Renal pelvis (tissue), 12 donors: ENCODE measurements at places on chromosomes 1 and 21. TPM values are rescaled to one million over a fixed set of nuclear protein-coding genes. Genes with fewer than 3 reads are reported as not detected.

- peak; percentile 80 for DNase-seq
Measured at GRCh38 chr1:151472856-151473731, 13.8 kb upstream of the POGZ start.

- no peak for DNase-seq
Measured at GRCh38 chr1:225987491-225988316, 11.4 kb downstream of the SDE2 start.

DNA sequence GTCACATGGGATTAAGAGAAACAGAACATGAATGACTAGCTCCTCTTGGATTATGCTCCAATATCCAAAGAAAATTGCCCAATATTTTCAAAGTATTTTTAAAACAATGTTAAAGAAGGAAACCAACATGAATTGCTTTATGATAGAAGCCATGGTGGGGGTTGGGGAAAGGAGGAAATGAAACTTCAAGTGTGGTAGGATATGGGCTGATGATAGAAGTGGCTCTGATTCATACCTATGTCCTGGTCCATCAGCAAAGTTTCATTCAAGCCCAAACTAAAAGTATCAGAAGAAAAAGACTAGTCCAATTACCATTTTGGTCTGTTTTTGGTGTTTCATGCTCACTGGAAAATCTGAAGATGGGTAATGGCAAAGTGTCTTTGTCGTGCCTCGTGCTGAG, 104.2 kb upstream of the PROX1 start:
- DNase-seq: no peak

DNA sequence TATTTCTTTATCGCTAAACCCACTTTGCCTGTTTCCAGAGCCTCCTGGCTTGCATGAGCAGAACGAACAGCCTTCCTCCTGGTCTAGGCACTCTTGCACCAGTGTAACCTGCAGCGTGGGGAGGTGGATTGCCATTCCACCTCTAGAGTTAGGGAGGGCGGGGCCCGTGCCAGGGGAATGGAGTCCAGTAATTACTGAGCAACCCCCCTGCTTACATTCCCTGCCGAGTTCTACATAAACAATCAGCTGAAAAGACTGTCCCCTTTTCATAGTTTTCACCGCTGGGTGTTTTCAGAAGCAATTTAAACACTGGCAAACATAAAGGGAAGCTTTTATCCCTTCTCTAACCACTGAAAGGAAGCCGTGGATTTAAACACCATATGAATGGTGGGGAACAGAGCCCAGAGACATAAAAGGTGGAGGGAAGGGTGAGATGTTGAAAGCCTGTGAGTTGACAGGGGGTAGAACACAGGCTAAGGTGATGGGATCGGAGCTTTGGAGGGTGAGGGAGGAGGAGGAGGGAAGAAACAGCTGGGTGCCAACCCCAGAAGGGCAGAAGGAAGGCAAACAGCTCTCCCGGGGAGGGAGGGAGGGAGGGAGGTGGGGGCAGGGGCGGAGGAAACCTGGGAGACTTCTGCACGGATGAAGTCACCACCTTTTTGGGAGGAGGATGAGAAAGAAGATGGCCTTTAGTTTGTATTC, 68.0 kb upstream of the WDR26 start:
- DNase-seq: no peak

DNA sequence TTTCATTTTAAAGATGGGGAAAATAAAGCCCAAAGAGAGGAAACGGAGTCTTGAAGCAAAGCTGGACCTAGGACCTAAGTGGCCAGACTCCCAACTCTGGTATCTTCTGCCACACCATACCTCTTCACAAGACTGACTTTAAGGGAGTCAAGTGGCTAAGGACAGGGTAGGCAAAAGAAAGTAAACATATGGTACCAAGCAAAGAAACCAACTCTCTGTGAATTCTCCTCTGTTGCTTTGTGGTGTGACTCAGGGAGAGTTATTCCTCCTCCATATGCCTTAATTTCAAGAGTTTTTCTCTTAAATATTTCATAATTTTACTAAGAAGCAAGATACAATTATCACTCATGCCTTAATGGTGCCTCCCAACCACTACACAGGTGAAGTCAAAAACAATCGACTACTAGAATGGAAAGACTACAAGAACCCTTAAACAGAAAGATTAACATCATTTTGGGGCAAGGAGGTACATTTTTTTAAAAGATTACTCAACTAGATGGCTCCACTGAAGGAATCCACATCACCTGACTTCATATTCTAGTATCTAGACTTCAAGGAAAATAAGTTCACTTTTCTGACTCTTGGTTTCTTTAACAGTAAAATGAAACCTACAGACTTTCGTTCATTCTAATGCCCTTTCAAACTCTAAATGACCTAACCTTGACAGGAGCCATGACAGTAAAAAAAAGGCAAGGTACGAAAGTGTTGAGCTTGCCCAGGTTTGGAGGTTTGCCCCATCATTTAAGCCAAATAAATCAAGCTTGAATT, 44.2 kb downstream of the LUZP1 start:
- DNase-seq: no peak

- DNase-seq: no peak
Measured at GRCh38 chr1:2463396-2463795, 12.7 kb upstream of the PLCH2 start.

- DNase-seq: no peak
Measured at GRCh38 chr1:232621050-232621449, 8.9 kb downstream of the SIPA1L2 start.

- DNase-seq: no peak
Measured at GRCh38 chr1:53657891-53658396, 81.0 kb downstream of the GLIS1 start.

DNA sequence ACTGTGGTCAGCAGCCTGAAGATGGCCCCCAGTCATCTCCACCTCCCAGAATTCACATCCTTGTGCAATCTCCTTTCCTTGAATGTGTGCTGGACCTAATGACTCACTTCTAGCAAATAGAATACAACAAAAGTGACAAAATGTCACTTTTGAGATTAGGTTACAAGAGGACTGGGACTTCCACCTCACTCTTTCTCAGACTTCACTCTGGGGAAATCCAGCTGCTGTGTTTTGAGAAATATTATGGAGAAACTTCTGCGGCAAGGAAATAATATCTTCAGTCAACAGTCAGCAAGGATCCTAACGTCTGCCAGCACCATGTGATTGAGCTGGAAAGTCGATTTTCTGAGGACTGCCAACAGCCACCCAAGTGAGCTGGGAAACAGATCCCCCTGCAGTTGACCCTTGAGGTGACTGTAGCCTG, 70.5 kb upstream of the GADD45A start:
- no peak for DNase-seq

- DNase-seq: no peak
Measured at GRCh38 chr1:218402786-218403120, 57.6 kb downstream of the TGFB2 start.

DNA sequence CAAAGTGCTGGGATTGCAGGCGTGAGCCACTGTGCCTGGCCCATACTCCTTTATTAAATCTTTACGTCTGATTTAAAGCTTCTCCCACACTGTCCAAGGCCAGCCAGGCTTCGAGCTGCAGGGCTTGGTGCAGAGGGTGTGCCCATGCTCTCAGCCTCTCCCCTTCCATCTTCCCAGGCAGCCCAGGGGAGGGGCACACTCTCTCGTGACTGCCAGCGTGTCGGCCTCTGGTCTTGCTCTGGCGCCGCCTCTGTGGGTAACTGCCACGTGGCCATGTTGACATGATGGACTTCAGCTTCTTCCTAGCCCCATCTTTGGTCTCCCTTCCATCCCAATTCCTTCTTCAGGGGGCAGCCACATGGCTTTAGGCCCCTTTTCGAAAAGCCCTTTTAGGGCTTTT, 4.7 kb downstream of the GPR137B start:
- no peak for DNase-seq

DNA sequence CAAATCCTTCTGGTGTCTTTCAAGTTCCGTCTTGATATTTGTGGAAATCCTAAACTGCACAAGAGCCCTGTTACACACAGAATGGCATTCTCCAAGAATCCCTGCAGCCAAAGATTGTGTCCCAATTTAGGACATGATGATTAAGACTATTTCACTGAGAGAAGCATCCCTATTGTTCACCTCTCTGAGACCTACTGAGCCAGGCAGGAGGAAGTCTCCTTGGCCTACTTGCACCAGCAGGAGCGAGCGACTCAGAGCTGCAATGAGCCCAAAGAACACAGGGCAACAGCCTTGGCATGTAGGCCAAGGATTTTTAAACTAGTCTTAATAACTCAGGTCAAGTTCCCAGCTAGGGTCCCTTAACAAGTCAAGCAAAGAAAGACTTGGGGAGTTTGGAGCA, 79.4 kb upstream of the RUNX1 start:
- DNase-seq: no peak

DNA sequence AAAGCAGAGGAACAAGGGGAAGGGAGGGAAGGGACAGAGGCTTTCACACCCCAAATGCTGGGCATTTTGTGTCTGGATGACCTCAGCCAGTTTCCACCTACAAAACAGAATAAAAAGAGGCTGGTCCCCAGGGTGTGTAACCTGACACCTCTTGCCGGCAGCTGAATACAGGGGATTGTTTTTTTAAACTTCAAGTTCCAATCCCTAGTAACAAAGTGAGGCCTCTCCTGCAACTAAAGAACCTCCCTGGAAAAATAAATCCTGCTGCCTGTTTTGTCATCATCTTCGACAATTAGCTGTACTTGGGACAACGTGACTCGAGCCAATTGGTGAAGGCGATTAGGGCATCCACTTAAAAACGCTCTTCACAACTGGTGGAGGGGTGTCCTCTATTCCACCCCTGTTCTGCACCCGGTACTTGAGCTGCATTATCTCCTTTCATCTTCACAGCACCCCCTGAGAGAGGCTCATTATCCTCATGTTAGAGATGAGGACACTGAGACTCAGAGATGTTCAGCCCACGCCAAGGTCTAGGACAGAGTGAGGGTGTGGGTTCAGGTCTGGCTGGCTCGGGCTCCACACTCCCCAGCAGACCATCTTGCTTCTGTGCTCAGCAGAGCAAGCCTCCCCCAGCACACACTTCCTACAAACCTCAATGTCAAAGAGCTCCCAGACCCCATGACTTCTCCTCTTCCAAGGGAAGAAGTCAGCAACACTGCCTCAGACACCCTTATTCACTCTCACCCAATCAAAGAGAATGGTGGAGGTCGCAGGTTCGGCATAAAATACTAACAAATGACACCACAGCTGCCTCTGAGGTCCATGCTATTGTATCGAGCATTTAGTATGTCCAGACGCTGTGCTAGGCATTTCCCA, 15.2 kb downstream of the ITPKB start:
- DNase-seq: peak; percentile 81

- DNase-seq: no peak
Measured at GRCh38 chr1:112904071-112904830, 51.7 kb downstream of the SLC16A1 start.

- no peak for DNase-seq
Measured at GRCh38 chr1:207868251-207868773, 42.6 kb downstream of the CD34 start.

GRCh38 chr1:10745886-10746455, 50.5 kb downstream of the CASZ1 start:
- DNase-seq: no peak

- no peak for DNase-seq
Measured at GRCh38 chr1:21553116-21553926, 44.1 kb downstream of the ALPL start.

- DNase-seq: no peak
Measured at GRCh38 chr1:96478228-96478627, 243.4 kb upstream of the PTBP2 start.

DNA sequence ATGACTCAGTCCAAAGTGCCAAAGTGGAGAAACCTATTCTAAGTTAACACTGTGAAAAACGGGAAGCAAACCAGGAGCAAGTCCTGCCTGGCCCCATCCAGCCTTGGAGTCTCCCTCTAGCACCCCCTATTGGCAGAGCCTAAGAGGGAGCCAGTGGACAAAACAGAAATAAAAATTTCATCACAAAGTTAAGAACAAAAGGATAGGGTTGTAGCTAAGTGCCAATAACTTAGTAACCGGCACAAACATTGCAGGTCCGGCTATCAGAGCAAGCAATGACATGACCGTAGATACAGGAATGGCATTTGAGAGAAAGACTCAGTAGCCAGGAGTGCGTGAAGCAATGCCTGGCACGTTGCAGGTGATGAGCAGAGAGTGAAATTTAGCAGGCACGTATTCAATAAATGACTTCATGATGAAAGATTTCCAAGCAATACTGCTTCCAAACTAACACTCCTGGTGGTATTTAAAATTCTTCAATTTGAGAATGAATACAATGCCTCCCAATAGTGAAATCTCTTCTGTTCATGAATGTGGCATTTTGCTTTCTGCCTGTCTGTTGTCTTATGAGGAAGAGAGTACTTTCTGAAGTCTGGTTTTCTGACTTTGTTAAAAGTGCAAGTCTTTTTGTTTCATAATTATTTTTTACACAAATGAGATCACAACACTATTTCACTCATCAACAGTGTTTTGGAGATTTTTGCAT, 391.0 kb downstream of the OMA1 start:
- DNase-seq: peak; percentile 7

DNA sequence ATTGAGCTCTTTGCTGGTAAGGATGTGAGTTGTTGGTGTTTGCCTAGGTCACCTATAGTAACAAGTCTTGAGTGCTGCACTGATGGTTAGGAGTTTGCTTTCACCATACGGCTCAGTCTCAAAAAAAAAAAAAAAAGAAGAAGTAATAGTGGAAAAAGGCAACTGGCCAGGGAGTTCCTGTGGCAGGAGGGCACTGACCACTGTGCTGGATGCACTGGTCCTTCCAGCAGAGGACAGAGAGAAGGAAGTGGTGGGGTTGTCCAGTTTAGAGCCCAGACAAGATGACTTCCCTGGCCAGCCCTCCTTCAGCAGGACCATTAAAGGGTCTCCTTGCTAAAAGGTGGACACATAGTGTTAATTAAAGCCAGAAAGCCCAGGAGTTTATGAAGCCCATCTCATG, 11.9 kb upstream of the PTCH2 start:
- DNase-seq: no peak

DNA sequence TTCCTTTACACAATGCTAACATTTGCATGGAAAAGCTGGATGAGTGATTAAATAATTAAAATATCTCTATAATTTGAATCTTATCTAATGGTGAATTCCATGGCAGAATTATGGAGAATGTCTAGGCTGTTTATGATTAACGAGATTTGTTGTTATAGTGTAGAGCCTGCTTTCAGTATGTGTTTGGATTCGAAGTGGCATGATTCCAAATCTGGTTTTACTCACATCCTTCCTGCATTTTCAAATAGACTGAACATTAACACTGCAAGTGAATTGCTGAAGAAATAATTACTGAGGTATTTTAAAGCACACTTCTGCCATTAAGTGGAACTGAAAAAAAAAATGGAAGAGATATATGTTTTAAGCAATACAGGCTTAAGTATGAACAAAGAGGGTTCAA, 5.1 kb upstream of the NEK7 start:
- no peak for DNase-seq

- DNase-seq: no peak
Measured at GRCh38 chr1:180563026-180563827, 4.5 kb downstream of the OVAAL start.

- peak; percentile 52 for DNase-seq
Measured at GRCh38 chr1:241611063-241611462, 29.1 kb downstream of the CHML start.

- DNase-seq: peak; percentile 54
Measured at GRCh38 chr1:178870944-178871343, at the start of gene ANGPTL1. Gene ANGPTL1 (minus strand): TSS chr1:178871077. CDS start chr1:178865776, 5,301 bp downstream.

ATAD3C gene
- 5.1 TPM for polyA plus RNA-seq

PLEKHA6 gene
- 55.8 TPM for polyA plus RNA-seq

GNG4 gene
- polyA plus RNA-seq: 3.3 TPM

C1orf94 gene
- 0.10 TPM for polyA plus RNA-seq

LCE1C gene
- not detected for polyA plus RNA-seq

KANK4 gene
- polyA plus RNA-seq: 22.1 TPM

DIRAS3 gene
- polyA plus RNA-seq: 3.9 TPM

LCE2D gene
- not detected for polyA plus RNA-seq

RNU1-4 gene
- not detected for polyA plus RNA-seq

PLD5 gene
- 1.0 TPM for polyA plus RNA-seq
